Memory B cell (primary cell): ENCODE measurements at places on chromosomes 1 and 21.

DNA sequence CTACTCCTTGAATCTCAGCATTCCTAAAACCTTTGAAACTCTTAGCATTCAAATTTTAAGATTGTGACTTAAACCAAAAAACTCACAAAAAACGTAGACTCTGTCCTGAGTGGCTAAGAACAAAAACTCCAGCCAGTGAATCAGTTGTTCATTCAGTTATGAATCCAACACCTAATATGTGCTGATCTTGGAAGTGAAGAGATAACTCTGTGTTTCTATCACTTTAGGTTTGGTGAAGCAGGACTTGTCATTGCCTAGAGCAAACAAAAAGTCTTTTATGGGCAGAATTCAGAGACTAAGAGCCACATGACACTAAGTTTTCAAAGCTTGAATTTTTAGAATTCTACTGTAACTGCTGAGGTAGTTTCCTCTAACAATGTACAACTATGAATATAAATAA, 10.4 kb upstream of the GPR137B start:
- DNase-seq = no peak

- DNase-seq = no peak
Observed at GRCh38 chr1:236455243-236455642, 61.2 kb downstream of the EDARADD start.

- no peak for DNase-seq
Observed at GRCh38 chr1:157856538-157856937, 14.9 kb upstream of the CD5L start.

GRCh38 chr1:89837036-89837481, 16.2 kb downstream of the LRRC8D start:
- no peak for DNase-seq

DNA sequence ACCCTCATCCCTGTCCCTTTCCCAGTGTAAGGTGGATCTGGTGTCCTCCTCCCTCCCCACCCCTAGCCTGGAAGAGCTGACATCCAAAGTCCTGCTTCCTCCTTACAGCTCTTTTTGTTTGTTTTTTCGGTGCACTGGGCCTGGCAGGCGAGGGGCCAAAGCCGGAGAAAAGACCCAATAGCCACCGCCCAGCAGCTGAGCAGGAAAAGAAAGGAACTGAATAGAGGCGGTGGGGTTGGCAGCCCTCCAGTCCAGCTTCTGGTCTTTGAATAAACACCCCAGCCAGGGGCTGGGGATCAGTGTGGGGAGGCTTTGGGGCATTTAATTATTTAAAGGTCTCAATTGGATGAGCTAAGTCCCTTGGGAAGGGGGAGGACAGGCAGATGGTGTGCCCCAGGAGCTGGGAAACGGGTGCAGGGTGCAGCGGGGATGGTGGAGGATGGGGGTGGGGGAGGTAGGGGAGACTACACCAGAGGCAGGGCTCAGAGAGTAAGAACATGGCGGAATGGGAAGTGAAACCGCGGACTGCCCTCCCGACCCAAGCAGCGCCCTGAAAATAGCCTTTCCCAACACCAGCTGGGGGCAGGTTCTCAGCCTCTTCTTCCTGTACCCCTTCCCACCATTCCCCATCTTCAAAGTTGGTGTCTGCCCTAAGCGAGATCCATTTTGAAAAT, 20.2 kb downstream of the BTG2 start:
- DNase-seq = peak; percentile 43
